ENCODE measurements at places on chromosomes 12 and 14.
A peak's percentile ranks its signal among the peaks of the same experiment; 100 is the strongest.

DNA sequence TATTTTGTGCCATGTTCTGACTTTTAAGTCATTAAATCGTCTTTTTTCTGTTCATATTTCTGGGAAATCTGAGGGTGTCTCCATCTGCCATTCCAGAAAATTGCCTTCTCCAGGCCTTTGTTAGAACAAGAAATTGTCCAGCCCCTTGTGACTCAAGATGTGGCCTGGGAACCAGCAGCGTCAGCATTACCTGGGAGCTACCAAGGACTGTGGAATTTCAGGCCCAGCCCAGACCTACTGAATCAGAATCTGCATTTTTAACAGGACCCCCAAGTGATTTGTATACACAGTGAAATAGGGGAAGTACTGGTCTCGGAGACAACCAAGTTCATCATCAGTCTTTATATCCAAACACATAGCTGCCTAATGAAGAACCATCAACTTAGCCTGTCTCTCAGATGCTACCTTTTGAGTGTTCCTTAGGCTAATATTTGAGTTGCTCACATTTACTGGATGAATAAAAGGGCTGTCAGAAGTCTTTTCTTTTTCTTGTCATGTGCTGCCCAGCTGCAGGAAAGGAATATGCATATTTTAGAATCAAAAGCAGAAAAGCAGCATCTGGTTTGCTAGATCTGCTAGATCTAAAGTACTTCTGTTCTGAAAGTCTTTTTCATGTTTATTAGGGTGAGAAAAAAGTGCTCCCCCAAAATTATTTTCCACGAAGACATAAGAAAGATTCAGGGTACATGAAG lies 21.2 kb downstream of the GPHB5 start:
- DNase-seq = no peak

DNA sequence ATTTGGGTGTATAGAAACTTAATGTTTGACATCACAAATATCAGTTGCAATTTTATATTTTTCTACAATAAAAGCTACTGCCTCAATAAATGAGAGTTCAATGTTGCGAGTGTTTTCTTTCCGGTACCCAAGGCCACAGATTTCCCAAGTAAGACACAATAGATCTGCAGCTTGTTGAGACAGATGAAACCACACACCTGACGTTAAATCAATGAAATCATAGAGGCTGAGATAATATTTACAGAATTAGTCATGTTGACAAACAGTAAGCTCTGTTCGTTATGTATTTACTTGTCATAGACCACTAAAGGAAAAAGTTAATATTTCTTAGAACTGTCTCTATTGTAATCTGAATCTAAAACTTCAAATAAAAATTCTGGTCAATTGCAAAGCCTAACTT lies 49.2 kb upstream of the PTHLH start:
- no peak for DNase-seq

- DNase-seq = peak; percentile 56
Measured at GRCh38 chr14:66070542-66071319, 415.4 kb upstream of the CCDC196 start.

- DNase-seq = no peak
Measured at GRCh38 chr14:61218767-61219166, 62.4 kb downstream of the TMEM30B start.

- DNase-seq = no peak
Measured at GRCh38 chr12:129068684-129069083, 215.4 kb downstream of the GLT1D1 start.

- DNase-seq = peak; percentile 36
Measured at GRCh38 chr12:76020281-76020680, 11.3 kb downstream of the PHLDA1 start.

DNA sequence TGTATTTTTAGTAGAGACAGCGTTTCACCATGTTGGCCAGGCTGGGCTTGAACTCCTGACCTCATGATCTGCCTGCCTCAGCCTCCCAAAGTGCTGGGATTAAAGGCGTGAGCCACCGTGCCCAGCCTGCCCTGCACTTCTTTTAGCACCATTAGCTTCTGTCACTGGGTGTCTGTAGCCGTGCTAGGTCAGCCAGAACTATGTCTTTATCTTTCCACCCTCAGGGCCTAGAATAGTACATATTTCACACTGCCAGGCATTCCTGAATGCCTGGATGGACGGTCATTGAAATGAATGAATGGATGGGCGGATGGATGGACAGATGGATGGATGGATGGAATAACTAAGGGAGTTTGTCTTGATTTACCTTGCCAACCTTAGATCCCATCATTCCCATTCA lies 33.7 kb downstream of the FBXL14 start:
- no peak for DNase-seq

GRCh38 chr12:124824195-124824594 lies 39.5 kb downstream of the SCARB1 start:
- no peak for DNase-seq

DNA sequence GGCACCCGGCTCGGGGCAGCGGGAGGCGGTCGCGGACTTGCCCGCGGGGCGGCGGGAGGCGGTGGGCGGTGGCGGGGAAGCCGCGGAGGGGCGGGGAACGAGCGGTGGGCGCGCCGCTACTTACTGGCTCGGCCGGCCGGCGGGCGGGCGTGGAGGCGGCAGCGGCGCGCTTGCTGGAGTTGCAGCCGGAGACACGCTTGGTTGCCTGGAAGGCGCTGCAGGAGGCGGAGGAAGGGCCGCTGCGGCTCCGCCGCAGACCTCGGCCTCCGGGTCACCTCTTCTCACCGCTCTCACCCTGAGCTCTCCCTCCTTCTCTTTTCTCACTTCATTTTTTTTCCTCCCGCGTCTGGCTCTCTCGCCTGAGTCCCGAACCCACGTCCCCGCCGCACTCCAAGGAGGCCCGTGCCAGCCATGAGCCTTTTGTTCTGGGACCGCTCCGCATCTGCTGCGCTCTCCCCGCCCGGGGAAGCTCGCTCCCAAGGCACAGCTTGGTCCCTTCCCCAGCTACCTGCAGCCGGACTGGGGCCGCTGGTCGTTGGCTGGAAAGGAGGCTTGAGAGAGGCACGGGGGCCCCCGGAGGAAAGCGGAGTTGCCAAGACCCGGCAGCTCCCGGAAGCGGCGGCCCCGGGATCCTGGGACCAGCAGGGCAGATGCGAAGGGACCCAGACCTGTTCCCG lies 592 bp upstream of the KCNK10 start:
- no peak for DNase-seq

- no peak for DNase-seq
Measured at GRCh38 chr12:12587878-12588277, 23.8 kb upstream of the CREBL2 start.

- DNase-seq = no peak
Measured at GRCh38 chr12:109723311-109723881, 9.8 kb downstream of the FAM222A start.

DNA sequence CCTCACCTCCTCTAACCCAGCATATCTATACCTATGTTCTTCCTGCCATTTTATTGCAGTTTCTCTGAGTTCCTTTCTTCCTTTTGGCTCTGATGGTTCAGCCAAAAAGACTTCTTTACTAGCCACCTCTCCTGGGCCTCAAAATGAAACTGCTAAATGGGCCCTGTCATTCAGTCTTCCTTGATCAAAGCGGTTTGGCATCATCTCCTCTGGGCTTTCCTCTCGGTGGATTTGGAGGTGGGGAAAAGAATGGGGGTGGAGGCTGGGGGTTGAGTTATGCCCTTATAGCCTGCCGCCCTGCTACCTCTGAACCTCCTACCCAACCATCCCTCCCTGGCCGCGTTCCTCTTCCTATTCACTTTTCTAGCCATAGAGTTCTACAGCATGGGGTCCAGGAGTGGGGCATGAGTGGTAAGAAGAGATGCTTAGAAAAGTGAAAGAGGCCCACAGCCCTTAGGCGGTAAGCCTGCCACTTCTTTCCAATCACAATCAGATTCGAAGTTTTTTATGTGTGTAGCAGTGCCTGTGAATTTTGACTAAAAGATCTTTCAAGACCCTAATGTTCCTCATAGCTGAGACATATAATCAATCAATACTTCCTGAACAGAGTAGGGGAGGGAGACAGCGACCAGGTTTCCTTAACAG lies 2.5 kb downstream of the AJUBA start:
- no peak for DNase-seq

DNA sequence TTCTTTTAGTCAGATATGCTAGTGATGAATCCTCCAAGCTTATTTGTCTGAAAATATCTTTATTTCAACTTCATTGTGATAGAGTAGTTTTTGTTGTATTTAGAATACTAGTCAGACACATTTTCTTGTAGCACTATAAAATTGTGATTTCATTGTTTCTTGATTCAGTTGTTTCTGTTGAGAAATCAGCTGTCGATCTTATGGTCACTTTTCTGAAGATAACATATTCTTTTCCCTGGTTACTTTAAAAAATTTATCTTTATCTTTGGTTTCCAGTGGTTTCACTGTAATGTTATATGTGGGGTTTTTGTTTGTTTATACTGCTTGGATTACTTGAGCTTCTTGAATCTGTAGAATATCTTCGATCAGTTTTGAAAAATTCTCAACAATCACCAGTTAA lies 426.1 kb downstream of the SOX5 start:
- no peak for DNase-seq

GRCh38 chr12:93733358-93733757 lies 56.2 kb downstream of the CRADD start:
- no peak for DNase-seq

DNA sequence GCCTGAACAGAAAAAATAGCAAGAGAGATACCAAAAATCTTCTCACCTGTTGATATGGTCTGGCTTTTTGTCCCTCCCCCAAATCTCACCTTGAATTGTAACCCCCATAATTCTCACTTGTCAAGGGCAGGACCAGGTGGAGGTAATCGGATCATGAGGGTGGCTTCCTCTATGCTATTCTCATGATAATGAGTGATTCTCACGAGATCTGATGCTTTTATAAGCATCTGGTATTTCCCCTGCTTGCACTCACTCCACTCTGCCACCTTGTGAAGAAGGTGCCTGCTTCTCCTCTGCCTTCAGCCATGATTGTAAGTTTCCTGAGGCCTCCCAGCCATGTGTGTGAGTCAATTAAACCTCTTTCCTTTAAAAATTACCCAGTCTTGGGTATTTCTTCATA lies 291.2 kb downstream of the CPNE8 start:
- DNase-seq = no peak

DNA sequence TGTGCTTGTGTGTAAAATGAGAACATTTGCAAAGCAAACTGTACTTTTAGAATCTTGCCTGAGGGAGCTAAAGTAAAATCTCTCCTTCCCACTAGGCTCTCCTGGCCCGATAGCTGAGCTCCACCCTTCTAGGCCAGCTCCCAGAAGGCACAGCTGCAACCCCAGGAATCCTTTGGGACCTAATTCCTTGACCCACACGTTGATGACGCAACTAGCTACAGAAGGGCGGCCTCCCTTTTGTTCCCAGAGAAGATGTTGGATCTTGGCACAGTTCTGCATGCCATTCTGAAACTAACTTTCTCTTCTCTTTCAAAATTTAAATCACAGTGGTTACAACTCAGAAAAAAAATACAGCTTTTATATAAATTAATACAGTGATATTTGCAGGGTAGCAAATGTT lies 268.1 kb downstream of the EGLN3 start:
- DNase-seq = no peak

DNA sequence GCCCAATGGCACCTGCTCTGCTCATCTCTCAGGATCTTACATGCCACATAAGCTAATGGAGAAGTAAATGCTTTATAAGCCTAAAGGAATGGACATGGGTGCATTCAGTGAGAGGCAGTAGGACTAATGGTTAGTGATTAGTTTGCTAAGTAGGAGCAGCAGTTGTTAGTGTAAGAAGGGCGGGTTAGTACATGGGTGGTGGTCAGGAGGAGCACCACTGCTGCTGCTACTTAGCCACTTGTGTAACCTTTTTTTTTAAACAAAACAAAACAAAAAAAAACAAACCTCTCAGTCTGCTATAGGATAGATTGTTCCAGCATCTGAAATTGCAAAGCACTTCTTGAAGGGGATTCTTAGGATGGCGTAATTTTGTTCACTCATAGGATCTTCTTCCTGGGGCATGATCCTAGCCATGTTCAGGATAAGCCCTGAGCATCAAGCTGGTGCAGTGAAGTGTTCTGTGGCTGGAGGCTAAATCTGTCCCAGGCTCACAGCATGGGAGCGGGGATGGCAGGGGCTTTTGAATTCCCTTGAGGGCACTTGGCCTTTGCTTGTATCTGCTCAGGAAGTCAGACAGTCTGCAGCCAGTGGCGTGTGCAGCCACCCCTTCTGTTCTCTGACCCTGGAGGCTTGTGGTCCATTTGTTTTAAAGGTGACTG lies 63.6 kb downstream of the CHST11 start:
- DNase-seq = no peak

DNA sequence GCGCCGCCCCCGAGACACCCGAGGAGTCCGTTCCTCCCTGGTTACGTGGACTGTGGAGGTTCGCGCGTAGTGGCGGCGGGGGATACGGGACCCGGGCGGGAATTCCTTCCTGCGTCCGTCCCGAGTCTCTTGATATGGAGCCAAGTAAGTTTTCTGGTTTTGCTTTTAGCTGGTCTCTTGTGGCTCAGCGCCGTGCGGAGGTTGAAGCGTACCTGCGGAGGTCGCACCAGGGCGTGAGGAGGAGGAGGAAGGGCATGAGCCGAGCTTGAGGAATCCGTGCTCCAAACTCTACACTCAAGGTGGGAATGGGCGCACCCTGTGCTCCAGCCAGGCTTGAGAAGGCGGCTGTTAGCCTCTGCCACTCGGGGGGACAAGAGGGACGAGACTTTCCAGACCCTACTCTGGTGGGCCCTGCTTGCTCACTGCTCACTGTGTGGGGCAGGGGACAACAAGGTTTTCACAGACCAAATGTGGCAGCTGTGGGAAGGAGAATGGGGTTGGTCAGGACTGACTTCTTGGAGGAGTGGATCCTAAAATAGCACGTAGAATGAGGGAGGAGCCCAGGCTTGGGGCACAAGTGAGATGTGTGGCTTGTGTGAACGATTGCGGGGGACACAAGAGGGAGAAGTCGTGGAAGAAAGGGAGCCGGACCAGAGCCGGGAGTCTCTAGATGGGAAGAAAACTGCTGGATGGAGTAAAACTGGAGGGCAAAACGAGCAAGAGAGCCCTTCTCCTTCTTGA lies 577 bp downstream of the ATG101 start:
- no peak for DNase-seq

GRCh38 chr12:18684430-18684829 lies 53.4 kb downstream of the PLCZ1 start:
- no peak for DNase-seq

DNA sequence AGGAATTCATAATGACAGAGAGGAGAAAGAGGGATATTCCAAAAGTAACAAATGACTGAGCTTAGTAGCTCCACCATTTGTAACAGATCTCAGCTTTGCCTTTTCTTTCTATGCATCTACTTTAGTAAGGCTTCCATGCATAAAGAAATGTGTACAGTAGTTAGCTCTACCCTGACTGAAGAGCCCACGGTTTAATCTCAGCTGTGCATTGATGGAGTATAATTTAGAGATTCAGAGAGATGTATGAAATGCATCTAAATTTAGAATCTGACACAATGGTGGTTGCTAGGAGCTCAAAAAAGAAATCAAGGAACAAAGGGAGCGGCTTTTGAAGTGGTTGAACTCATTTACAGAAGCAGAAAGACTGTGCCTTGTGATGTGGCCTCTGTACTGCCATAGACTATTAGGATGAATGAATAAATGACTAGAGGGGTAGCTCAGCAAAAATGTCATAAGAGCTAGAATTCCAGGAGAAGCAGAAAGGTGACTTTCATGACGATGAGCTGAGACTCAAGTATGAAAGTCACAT lies 838.6 kb downstream of the RPS29 start:
- DNase-seq = no peak

- DNase-seq = no peak
Measured at GRCh38 chr12:128797119-128798118, 26.3 kb downstream of the SLC15A4 start.
